ENCODE measurements at places on chromosomes 3 and 15. TPM values are rescaled to one million over a fixed set of nuclear protein-coding genes. Genes with fewer than 3 reads are reported as not detected.

- no peak for DNase-seq
Measured at GRCh38 chr3:161265916-161266571, 44.9 kb downstream of the NMD3 start.

DNA sequence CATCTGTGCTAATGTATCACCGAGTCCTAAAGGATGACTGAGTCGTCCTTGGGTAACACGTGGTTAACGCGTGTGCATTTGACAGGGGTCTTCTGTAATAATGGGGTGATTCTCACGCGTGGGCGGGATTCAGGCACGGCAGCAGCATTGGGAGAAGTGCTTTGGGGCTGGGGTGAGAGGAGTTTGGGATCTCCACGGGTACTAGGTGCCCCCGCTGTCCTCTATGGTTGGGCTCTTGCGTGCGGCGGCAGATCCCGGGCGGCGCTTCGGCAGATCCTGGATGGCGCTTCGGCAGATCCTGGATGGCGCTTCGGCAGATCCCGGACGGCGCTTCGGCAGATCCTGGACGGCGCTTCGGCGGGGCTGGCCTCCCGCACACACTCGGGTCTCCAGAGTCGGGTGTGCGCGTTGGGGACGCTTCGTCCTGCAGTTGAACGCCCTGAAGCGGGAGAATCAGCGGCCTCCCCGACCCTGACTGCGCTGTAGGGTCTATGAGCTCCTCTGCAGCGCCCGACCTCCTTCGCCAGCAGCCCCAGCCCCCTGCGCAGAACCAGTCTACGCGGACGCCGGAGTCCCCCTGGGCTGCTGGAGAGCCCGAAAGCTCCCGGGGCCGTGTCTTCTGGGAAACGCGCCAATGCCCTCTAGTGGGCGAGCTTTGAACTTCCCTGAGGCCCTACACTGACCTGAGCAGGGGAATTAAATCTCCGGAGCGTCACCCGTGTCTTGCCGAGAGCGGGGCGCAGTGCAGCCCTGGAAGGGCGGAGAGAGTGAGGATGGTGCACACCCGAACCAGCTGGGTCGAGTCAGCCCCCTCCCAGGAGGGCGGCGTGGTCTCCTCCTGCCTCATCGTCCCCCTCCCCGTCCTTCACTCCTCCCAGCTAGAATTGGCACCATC is 48.1 kb upstream of the EPHB3 start:
- DNase-seq: peak; percentile 91

- DNase-seq: no peak
Measured at GRCh38 chr15:57873564-57874209, 167.2 kb downstream of the POLR2M start.

- DNase-seq: no peak
Measured at GRCh38 chr3:39910826-39911464, 101.5 kb downstream of the MYRIP start.

DNA sequence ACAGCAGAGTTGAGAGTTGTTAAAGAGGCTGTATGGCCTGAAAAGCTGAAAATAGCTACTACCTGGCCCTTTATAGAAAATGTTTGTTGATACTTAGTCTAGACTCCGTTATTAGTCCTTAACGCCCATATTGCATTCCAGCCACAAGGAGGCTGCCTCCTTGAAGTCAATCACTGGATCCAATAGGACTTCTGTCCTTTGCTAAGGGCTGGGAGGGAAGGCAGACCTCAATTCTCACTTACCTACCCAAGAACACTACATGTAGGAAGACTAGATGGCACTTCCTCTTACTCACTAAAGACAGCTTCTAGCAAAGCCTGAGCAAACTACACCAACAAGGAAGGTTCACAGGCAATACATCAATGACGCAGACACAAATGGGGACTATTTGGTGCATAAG is 139.5 kb upstream of the HACD2 start:
- DNase-seq: no peak

GRCh38 chr3:128078322-128078721 is 26.1 kb downstream of the SEC61A1 start:
- DNase-seq: no peak

DNA sequence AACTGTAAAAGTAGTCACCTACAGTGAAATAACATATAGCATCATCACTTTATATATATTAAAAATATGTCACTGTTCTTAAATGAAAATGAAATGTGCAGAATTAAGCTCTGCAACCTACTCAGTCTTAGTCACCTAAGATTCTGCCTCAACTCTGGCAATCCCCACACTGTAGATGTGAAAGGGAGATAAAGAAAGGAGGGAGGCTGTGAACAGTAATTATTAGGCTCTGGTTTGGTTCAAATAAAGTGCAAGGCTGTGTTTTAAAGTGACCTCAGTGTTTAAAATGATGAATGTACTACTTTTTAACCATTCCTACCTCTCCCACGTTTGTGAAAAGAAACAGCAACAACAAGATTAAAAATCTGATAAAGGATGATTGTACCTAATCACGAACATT is 72.2 kb downstream of the ATP8B4 start:
- no peak for DNase-seq

The PLCB2 gene
- 67.9 TPM for total RNA-seq

The POLG gene
- 80.4 TPM for total RNA-seq

DNA sequence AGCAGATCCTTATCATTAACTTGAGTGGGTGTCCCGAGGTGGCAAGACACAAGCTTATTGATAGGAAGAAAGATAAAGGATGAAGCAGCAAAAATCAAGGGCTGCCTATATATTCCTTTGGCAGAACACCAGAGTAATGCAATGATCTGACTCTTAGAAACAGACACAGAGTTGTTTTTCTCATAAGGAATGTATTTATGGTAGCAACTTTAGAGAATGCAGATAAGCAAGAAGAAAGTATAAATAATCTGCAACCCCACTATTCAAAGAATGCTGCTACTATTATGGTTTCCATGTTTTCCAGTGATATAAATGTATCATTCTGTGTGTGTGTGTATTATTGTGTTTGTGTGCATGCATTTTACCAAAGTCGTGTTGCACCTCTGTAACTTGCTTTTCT is 208.3 kb downstream of the THSD4 start:
- DNase-seq: no peak

The SKOR1 gene
- total RNA-seq: 0.16 TPM

GRCh38 chr15:48177383-48177765 is 721 bp downstream of the MYEF2 start:
- peak; percentile 10 for DNase-seq

- DNase-seq: no peak
Measured at GRCh38 chr3:108959017-108959416, 5.3 kb upstream of the GUCA1C start.

The SERPINI1 gene
- 1.2 TPM for total RNA-seq

- no peak for DNase-seq
Measured at GRCh38 chr3:14117468-14118399, 6.9 kb downstream of the CHCHD4 start.

DNA sequence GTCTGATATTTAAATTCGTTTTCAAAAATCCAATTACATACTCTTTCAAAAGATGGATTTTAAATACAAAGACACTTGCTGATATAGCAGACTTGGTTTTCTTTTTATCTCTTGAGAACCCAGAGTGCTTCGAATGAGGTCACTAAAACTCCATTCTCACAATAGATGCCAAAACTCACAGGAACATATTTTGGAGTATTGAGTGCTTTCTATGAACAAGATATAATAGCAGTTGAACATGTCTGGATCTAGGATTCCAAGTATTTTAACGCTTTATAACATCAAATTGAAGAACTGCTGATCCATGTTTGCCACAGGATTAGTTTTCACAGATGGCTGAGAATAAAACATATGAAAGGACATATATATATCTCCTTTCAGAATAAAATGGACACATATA is 113.2 kb downstream of the SAMMSON start:
- DNase-seq: no peak

DNA sequence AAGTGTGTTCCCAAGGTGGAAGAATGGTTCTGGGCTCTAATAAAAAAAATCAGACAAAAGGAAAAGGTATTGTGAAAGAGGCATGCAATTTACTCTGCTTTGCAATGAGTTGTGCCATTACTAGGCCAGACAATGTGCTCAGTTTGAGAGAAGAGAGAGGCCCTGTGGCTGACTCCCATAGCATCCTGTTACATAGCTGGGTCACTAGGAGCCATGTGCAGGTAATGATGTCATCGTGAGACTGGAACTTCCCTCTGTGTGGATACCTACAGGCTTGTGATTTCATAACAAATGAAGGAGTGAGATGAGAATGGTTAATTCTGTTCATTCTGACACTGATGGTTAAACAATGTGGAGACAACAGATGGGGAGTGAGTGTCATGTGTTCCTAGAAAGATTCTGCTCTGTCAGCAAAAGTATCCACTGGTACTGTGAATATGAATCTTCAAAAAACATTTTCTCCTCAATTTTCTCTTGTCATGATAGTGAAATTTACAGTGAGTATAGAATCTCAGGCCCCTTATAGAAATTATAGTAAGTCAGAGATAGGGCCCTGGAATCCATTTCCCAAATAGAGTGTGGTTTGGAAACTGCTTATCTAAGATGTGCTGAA is 648.7 kb upstream of the DPPA4 start:
- no peak for DNase-seq

The VIPR1 gene
- 6.7 TPM for total RNA-seq

GRCh38 chr3:30779686-30780287 is 114.7 kb downstream of the GADL1 start:
- DNase-seq: peak; percentile 29

- no peak for DNase-seq
Measured at GRCh38 chr15:33831646-33832045, 136.7 kb upstream of the CHRM5 start.

Data from activated CD4-positive, alpha-beta T cell treated with anti-CD3 and anti-CD28 coated beads for 36 hours (primary cell).